ENCODE measurements at places on chromosomes 7 and 10.

GRCh38 chr7:18535810-18536415 lies 40.4 kb downstream of the HDAC9 start:
- DNase-seq, result no peak

DNA sequence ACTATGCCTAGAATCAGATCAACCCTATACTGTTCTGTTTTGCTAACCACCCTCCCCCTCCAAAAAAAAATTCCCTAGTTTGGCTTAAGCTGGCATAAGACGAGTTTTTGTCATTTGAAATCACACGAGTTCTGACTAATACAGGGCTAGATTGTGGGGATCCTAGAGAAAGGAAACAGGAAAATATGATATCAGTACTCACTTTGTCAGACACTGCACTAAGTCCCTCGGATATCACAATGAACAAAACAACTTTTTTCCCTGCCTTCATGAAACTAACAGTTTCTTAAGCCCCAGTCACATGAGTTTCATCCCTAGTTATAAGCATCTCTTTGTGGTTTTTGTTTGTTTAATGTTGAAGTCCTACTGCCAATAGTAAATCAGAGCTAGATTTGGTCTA lies 118.5 kb downstream of the ITGB8 start:
- no peak for DNase-seq

DNA sequence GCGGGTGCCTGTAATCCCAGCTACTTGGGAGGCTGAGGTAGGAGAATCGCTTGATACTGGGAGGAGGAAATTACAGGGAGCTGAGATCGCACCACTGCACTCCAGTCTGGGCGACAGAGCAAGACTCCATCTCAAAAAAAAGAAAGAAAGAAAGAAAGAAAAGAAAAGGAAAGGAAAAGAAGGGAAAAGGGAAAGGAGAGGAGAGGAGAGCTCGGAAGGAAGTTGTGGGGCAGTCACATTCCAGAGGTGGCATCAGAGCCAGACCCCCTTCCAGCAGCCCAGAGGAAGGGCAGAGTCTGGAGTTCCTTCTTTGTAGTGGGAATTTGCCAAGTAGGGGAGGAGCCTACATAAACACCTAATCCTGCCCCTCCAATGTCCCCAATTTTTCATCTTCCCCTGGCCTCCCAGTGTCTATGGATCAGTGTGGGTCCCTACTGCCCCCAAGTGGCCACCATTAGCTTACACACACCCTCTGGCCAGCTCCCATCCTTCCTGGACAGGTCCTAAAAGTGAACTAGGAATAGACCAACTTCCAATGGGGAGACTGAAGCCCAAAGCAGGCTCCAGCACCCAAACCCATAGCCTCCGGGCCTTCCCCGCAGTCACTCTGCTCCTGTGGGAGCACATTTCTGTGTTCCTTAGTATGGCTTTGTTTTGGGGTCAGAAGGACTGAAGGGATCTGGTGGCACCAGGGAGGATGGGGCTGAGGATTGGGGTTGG lies 39.6 kb upstream of the HSPB1 start:
- peak; percentile 73 for DNase-seq

- DNase-seq, result no peak
Measured at GRCh38 chr10:29394321-29394932, 105.6 kb downstream of the LYZL1 start.

DNA sequence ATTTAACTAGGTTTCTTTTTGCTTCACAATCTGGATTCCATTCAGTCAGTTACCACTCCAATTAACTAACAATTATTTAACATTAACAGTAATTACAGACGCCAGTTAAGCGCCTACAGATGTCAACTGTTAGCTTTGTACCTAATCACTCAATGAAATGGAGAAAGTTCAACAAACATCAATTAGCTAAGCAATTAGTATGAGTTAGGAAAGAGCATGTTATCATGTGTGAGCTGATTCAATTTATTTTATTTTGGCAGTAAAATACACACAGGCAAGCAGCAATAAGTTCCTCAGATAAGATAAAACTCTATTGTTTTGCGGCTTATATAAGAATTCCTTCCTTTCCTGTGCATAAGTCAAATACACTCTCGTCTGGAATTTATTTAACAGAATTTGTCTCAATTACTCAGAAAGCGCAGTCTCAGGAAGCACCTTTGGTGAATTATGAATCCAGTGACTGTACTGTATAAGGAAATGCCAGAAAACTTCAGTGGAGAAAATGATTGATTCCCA lies 427.1 kb upstream of the GALNT17 start:
- no peak for DNase-seq

DNA sequence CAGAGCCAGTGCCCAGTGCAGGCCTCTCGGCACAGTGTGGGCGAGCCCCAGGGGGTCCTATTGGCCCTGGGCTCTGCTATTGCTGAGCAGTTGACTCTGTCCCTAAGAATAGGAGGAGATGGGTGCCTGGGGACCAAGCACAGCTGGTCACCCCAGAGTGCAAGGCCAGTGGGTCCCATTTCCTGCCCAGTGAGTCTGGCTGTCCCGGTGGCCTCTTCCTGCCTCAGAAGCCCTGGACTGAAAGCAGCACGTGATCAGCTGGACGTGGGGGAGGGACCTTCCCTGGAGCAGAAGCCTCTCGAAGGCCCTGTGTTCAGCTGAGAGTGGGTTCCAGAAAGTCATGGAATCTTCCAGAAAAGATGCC lies 42.0 kb downstream of the PWWP2B start:
- DNase-seq, result no peak

DNA sequence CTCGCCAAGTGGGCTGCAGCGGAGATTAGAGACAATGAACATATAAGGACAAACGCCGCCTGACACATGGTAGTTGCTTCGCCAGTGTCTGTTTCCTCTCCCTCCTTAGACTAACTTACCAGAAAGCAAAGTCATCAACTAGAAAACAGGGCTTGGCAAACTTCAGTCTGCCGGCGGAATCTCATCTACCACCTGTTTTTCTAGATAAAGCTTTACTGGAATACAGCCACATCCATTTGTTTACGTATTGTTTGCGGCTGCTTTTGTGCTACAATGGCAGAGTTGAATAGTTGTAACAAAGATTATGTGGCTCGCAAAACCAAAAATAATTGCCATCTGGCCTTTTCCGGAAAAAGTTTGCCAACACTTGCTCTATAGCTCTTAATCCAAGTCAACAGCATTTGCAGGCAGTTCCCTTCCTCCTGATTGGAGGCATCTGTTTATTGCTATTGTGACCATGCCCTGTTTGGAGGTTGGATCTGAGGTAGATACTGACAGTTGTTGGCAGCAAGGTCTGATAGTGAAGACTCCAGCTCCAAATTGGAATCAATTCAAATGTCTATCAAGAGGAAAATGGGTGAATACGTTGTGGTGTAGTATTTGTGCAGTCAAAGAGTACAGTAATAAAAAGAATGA lies 260.6 kb downstream of the POU6F2 start:
- no peak for DNase-seq

GRCh38 chr10:70119623-70120022 lies 13.0 kb downstream of the AIFM2 start:
- no peak for DNase-seq

DNA sequence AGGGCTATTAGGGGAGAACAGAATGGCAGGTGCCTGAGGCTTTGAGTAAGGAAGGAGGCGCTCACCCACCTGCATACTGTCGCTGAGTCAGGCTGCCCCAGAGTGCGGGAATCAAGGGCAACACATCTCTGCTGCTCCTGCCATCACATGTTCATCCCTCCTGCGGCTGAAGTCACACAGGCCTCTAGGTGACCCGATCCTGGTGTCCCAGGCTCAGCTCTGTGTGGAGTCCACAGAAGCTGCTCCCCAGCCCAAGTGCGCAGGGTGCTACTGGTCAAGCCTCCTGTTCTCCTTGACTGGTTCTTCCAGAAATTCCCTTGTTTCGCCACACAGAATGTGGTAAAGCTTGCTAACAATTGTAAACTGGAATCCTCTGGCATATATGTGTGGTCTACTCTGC lies 96.9 kb upstream of the IL6 start:
- DNase-seq, result no peak

GRCh38 chr7:157700231-157701005 lies 363.6 kb downstream of the DNAJB6 start:
- DNase-seq, result no peak

- peak; percentile 5 for DNase-seq
Measured at GRCh38 chr10:32731527-32731926, 226.5 kb downstream of the ITGB1 start.

DNA sequence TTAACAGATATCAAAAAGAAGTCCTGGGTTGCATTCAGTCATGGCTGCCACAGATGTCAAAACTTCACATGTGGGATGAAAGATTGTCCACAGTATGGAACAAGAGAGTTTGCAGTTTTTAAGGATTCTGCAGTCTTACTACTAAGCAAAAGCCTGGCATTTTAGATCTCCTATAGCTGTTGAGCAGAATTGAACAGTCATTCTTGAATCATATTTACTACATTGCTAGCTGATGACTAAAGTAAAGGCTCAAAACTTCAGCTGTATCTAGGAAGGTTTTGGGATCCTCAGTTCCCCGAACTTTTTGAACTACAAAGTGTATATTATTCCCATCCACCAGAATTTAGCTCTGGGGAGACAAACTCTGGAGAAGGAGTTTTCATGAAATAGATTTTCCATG lies 31.0 kb downstream of the BET1 start:
- peak; percentile 28 for DNase-seq

DNA sequence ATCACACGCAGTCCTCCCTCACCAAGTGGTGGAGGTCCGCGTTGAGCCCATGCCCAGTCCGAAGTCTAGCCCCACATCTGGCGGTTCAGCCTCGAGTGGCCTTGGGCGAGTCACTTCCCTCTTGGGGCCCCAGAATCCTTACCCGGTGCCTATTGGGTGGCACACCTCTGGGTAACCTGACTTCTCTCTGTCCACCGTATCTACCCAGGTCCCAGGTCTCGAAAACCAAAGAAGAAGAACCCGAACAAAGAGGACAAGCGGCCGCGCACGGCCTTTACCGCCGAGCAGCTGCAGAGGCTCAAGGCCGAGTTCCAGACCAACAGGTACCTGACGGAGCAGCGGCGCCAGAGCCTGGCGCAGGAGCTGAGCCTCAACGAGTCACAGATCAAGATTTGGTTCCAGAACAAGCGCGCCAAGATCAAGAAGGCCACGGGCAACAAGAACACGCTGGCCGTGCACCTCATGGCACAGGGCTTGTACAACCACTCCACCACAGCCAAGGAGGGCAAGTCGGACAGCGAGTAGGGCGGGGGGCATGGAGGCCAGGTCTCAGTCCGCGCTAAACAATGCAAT lies 4.3 kb downstream of the EN2 start:
- no peak for DNase-seq

GRCh38 chr10:84158061-84158460 lies 15.5 kb upstream of the GPR15LG start:
- no peak for DNase-seq

DNA sequence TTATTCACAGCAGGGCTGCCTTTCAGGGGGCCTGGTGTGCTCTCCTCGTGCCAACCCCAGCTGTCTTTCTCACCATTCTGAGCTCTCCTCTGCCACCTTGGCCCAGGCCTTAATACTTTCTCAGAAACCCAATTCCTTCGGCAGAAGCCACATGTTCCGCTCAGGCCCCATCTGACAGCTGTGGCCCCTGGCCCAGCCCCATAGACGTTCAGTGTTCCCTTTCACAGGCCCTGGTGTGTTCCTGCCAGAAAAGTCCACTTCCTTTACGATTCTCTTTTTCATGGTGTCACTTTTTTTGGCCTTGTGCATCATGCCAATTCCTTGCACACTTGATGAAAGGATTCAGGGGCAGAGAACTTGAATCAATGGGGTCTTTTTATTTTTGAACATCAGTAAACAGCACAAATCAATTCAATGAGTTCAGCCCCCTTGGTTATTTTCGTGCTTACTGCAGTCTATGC lies 15.9 kb upstream of the GPNMB start:
- DNase-seq, result no peak

DNA sequence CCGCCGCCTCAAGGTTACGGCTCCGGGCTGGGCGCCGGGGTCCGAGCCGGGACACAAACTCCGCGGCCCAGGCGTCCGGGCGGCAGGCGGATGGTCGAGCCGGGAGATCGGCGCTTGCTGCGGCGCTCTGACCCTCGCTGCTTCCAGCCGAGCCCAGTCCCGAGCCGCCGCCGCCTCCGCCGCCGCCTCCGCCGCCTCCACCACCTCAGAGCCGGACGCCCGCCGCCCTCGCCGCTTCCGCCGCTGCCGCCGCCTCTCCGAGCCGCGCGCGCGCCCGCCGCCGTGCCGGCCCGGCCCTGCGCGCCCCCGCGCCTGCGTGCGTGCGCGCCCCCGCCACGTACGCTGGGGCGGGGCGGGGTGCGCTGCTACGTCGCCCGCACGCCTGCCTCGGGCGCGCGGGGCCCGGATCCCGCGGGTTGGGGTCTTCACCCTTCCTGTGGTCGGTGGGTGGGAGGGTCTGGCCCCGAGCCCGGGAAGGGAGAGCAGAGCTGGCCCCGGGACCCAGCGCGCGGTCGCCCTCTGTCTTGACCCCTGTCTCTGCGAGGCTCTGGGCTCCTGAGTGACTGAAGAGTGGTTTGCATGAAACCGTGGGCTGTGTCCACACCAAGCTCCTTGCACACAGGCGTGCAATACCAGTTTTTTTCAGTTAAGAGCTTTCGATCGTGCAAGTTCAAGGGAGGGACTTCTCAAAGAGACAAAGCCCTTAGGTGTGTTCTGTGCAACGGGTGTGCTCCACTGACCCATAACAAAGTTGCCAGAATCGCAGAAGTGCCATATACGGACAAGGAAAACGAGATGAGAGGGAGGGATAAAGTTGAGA lies at the start of gene SMURF1:
SMURF1 (minus strand) TSS at position 256 of the 820 bp plus-strand sequence. CDS start 328 bp downstream, outside the sequence.
- peak; percentile 47 for DNase-seq

- no peak for DNase-seq
Measured at GRCh38 chr10:132494866-132495630, 42.5 kb upstream of the INPP5A start.

GRCh38 chr7:71793251-71793650 lies 618.9 kb downstream of the CALN1 start:
- DNase-seq, result peak; percentile 93

DNA sequence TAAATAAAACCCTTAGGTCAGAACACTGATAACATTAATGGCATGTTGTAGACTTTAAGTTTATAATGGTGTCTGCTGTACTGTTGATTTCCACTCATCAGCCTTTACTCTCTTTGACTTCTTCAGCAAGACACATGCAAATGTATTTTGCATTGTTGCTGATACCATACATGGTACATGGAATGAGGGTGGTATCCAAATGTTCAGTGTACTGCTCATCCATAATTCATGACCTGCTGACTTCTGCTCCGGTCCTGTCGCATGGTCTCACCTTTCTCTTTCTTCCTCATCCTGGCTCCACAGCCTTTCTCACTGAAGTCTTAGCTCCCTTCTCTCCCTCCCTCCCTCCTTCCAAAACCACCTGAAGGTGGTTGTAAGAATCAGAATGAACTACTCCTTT lies 4.7 kb upstream of the CUBN start:
- DNase-seq, result no peak

GRCh38 chr10:35304649-35305048 lies 31.7 kb upstream of the CCNY start:
- no peak for DNase-seq

GRCh38 chr10:103053659-103054581 lies 135.8 kb downstream of the CNNM2 start:
- peak; percentile 47 for DNase-seq

DNA sequence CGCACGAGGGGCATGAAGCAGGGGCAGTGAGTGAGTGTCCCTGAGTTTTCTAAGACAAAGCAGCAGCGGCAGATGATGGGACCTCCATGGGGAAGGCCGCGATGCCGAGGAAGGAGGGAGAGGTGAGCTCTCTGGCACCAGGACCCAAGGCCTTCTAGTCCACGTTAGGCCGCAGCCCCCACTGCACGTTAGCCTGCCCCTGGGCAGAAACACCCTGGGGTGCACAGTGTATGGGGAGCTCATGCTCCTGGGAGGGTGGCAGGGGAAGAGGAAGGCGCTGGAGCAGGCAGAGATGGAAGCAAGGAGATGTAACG lies 97.3 kb upstream of the IKZF1 start:
- no peak for DNase-seq

All from M059J (cell line).